ENCODE measurements at places on chromosomes 7 and 10.

- no peak for DNase-seq
Observed at GRCh38 chr7:2276107-2276506, 34.1 kb downstream of the NUDT1 start.

DNA sequence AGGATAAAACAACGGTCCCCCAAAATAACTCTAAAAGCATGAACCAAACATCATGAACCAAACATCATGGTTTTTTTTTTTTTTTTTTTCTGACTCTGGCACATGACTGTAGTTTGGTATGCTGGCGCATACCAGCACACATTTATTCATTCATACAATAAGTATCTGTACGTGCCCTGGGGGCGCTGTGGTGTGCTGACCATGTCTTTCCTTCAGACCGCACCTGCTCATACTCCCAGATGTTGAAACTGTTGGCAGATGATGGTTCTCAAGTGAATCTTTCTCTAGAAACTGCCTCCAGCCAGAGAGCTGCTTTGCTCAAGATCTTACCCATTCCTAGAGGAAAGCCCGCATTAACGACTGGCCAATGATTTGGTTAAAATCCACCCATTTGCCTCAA lies 114.7 kb upstream of the ANKRD30A start:
- no peak for DNase-seq

DNA sequence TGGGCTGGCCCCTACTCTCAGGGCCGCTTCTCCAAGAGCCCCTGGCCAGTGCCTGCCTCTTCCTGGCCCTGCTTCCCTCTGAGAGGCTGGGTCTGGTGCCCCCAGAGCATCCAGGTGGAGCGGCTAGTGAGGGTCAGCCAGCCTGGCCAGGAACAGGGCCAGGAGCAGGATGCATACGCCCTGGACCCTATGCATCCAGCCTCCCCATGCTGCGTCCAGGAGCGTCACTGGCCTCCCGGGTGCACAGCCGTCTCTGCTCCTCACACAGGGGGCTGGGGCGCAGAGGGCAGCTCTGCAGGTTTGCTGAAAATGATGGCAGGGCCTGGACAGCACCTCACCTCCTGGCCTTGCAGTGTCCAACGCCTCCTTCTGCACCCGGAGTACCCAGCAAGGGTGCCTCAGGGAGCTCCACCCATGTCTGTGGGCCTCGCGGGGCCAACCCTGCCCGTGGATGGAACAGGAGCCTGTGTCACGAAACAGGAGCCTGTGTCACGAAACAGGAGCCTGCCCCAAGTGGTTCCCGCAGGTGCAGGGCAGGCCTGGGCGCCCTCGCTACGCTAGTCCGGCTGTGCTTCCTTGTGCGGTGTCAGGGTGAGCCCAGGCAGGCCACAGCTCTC lies 246.2 kb upstream of the PPP2R2D start:
- DNase-seq = no peak

GRCh38 chr7:87517136-87517815 lies 41.8 kb upstream of the ABCB4 start:
- DNase-seq = no peak

DNA sequence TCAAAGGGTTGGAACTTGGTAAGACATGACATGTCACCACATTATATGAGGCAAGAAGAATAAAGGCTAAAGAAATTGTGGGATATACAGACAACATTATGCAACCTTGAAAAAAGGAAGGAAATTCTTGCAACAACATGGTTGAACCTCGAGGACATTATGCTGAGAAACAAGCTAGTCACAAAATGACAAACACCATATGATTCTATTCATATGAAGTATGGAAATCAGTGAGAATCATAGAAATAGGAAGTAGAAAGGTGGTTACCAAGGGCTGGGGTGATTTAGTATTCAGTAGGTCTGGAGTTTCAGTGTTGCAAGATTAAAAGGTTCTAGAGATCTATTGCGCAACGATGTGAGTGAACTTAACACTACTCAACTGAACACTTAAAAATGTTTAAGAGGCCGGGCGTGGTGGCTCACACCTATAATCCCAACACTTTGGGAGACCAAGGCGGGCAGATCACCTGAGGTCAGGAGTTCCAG lies 126.9 kb upstream of the TBX20 start:
- DNase-seq = no peak
